Stimulated activated CD4-positive, alpha-beta T cell treated with anti-CD3 and anti-CD28 coated beads, TNF-alpha, amount 100 ng/mL, for 1 hour (primary cell): ENCODE measurements at places on chromosomes 11 and 22.

- no peak for DNase-seq
Measured at GRCh38 chr11:212150-213100, 4.9 kb downstream of the RIC8A start.

GRCh38 chr11:35138943-35139721 lies at the start of gene CD44:
TSS of gene CD44 (plus strand) at chr11:35139171. CDS start at chr11:35139304, 133 bp downstream.
- peak; percentile 76 for DNase-seq

DNA sequence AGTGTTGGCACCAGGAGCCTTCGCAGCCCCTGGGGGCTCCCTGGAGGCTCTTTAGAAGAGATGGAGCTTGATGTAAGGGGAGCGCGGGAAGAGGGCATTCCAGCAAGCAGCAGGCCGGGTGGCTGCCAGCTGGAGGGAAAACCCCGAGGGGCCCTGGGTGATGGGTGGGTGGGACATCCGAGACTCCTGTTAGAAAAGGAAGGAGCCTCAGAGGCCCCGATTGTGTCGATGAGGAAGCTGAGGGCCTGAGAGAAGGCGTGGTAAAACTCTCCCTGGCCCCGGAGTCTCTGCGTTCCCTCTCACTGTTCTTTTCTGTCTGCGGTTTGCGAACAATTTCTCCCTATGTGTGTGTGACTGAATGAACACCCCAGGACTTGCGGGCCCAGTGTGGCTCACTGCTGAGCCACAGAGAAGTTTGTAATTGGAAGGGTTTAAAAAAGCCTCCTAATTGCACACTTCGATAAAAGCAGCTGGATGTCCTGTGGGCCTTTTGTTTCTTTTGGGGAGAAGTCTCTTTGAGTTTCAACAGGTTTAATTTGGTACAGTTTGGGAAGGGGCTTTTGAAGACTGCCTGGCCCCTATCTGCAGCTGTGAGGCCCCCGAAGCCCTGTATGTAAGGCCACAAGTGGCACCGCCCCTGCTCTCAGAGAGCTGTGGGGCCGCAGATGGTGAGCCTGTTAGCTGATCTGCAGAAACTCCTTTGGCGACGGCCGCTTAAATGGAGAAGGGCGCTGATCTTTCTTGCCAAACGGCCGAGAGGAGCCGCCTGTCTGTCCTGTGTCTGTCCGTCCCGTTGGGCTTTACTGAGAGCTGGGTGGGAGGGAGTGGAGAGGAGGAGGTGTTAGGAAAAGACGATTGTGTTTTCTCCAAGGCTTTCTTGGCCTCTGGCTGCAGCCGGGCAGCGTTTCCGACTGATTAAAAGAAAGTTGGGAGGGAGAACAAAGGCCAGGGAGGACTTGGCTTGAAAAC lies 2.0 kb downstream of the FBLN1 start:
- DNase-seq, result no peak

- DNase-seq, result no peak
Measured at GRCh38 chr22:47633111-47633510, 870.7 kb downstream of the TBC1D22A start.

- no peak for DNase-seq
Measured at GRCh38 chr11:35237860-35238715, 99.1 kb downstream of the CD44 start.

GRCh38 chr11:34630544-34630943 lies 9.7 kb downstream of the EHF start:
- no peak for DNase-seq

DNA sequence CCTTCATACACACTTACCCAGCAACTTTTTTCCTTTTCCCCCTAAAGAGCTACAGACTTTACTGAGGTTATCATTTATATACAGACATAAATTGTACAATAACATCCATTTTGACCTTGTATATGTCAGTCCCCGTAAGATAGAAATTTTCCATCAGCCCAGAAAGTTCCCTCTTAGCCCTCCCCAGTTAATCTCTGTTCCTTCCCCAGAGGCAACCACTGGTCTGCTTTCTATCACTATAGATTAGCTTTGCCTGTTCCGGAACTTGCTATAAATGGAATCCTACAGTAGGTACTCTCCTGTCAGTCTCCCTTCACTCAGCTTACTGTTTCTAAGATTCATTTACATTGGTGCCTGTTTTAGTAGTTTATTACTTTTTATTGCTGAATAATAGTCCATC lies 54.9 kb downstream of the TSPAN18 start:
- no peak for DNase-seq

DNA sequence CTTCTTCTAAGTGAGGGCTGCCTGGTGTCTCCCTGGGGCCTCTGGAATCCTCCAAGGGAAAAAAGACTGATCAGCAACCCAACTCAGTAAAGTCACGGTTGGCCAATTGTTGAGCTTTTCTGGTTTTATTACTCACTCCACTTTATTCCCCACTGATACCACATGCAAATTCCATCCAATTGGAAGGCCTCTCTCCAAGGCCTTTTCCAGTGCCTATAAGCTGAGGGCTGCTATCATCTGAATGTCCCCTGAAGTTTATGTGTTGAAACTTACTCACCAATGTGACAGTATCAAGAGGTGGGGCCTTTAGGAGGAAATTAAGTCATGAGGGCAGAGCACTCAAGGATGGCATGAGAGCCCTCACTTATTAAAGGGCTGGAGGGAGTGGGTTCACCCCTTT lies 463.3 kb downstream of the BUD13 start:
- no peak for DNase-seq

DNA sequence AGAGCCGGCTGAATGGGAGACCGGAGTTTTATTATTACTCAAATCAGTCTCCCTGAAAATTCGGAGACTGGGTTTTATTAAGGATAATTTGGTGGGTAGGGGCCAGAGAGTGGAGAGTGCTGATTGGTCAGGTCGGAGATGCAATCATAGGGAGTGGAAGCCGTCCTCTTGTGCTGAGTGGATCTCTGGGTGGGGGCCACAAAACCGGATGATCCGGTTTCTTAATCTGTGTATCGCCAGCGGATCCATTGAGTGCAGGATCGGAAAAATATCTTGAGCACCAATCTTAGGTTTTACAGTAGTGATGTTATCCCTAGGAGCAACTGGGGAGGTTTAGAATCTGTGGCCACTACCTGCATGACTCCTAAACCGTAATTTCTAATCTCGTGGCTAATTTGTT lies 886 bp upstream of the NIPSNAP1 start:
- no peak for DNase-seq

GRCh38 chr11:20363149-20363499 lies 390 bp upstream of the HTATIP2 start:
- DNase-seq, result no peak

DNA sequence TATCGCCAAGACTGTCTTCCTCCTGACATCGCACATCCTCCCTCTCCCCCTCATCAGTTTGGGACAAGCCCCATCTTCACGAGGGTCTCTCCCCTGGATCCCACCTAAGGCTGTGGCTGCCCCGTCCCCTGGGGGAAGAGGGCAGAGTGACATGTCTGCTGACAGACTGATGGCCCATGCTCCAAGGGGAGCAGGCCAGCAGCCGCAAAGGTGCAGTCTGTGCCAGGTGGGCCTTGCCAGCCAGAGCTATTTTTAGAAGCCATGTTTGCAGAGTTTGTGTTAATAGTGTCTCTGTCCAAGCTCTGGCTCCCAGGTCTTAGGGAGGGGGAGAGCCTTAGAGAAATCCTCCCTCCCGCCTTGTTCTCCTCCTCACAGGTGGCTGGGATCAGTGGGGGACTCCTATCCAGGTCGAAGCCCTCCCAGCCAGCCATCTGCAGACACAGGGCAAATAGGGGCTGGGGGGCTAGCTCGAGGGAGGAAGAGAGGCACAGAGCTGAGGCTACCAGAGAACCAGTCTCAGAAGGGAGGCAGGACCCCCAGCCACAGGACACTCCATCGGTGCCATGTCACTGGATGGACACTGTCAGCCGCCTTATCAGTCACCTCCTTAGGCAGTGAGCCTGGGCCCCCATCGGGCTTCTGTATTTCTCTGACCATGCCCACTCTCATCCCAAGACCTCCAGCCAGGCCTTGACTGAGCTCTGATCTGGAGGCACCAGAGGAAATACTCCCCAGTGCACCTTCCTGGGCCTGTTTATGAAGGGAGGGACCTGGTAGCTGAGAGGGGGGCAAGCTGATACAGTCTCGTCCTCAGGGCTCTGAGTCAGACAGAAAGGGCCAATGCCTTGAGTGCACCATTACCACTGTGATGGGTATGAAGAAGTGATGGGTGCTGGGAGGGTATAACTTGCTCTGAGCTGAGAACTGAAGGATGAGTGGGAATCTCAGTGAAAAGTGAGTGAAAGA lies 49.3 kb downstream of the CHRDL2 start:
- DNase-seq, result no peak

- no peak for DNase-seq
Measured at GRCh38 chr11:44955015-44955738, 4.5 kb upstream of the TP53I11 start.

DNA sequence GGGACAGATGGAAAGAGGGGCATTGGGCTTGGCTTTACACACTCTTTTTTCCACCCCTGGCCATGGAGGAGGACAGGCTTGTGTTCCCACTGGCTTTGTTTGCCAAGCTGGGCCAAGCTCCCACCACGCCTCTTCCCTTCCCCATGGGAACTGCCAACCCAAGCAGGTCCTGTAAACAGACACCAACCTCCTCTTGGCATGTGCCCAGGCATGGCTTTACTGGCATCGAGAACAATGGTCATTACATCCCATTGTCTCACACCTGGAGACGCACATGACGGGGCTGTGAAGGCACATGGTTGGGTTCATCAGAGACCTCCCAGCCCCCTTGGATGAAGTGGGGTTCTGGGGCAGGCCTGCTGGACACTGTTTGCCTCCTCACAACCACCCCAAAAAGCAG lies 11.7 kb downstream of the SEC14L3 start:
- DNase-seq, result no peak

DNA sequence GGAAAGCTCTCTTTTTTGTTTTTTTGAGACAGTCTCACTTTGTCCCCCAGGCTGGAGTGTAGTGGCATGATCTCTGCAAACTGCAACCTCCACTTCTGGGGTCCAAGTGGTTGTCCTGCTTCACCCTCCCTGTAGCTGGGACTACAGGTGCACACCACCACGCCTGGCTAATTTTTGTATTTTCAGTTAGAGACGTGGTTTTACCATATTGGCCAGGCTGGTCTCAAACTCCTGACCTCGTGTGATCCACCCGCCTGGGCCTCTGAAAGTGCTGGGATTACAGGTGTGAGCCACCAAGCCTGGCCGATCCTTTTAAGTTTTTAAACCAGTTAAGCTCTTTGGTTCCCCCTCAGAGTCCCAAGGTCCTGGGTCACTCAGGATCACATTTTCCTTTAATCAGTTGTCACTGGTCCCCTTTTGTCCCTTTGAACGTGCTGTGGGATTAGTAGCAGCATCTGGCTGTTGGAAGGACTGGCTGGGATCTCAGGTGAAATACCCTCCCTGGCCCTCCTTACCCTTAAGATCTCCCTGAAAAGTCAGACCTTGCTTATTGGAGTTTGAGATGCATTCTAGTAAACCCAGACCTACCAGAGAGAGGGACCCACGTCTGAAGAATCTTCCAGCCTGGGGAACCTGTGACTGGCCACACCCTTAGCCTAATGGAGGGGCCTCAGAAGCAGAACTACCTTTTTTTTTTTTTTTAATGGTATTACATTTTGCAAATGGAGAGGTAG lies 8.1 kb downstream of the MALAT1 start:
- no peak for DNase-seq

DNA sequence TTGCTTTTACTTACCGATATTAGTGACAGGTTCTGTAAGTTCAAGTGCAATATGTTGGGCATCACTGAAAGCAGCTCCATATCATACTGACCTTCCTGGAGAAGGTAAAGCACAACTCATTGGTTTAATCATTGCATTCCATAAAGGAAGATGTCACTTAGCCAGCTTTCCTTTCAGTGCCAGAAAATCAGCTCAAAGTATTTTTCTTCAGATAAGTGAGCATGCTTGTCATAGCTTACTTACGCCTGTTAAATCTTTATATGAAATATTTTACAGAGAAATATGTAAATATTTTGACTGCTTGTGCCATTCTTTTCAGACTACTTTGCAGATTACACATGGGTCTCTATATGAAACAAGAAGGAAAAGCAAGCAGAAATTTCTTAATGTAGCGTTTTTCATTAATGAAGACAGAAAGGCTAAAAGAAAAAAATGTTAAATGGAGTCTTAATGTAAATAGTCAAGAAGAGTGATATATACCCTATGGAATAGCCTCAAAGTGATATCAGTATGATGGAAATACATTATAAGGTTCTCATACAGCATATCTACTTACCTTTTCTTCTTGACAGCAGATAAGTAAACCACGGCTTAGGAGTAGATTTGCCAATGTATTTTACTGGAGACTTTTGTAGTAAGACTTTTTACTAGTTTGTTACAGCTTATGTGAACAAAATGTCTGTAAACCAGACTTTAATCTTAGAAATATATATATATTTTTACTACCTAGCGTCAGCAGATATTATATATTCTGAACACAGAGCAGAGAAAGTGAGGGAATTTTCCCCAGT lies 649.7 kb downstream of the METTL15 start:
- DNase-seq, result no peak

DNA sequence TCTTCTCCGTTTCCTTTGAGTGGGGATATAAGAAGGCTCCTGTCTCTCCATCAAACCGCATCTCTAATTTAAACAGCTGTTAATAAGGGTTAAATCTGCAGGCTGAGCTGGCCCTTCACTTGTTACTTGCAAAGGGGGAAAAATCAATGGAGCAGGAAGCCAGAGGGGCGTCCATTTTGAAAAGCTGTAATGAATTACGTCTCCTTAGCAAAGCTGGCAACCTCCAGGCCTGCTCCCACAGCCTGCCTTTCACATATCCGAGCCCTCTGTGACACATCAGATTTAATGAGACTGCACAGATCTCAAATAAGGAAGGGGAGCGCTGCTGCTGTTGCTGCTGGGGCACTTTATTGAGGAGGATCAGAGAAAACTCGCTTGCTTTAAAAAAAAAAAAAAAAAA lies 320.8 kb downstream of the BLID start:
- DNase-seq, result no peak

- no peak for DNase-seq
Measured at GRCh38 chr22:46934746-46935491, 172.5 kb downstream of the TBC1D22A start.

DNA sequence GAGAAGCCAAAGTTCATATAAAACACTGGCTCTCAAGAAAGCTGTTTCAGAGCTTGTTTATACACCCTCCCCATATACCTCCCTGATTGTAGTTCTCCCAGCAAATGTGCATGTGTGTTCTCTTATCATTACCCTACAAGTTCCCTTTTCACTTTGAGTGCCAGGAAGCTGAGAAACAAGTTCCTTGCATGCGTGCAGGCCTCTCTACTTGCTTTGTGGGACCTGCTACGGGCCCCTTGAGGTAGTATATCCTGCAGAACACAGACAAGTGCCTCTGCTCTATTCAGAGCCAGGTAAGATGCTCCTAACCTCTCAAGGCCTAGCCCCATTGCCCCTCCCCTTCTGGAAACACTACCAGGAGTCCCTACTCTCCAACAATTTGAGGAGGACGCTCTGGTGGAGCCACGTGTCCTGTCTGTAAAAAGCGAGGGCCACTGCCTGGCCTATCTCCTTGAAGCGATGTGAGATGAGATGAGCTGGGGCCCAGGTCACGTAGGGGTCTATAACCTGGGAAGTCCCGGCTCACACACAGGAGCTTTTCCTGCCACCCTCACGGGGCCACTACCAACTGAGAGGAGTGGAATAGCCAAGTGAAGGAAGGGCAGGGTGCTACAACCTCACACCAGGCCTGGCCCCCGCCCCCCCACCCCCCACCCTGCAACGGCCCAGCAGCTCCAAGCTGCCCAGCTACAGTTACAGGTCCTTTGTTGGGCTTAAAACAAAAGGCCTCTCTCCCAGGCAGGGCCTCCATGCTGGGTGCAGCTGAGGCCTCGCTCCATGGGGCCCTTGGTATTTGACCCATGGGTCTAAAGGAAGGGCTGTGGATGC lies 2.6 kb upstream of the ATP5MGL start:
- no peak for DNase-seq

GRCh38 chr11:72647882-72648281 lies 26.3 kb downstream of the PDE2A start:
- DNase-seq, result no peak
